ENCODE measurements at places on chromosomes 3 and 15.

GRCh38 chr3:144548346-144548745, 576.7 kb downstream of the DIPK2A start:
- DNase-seq = no peak

DNA sequence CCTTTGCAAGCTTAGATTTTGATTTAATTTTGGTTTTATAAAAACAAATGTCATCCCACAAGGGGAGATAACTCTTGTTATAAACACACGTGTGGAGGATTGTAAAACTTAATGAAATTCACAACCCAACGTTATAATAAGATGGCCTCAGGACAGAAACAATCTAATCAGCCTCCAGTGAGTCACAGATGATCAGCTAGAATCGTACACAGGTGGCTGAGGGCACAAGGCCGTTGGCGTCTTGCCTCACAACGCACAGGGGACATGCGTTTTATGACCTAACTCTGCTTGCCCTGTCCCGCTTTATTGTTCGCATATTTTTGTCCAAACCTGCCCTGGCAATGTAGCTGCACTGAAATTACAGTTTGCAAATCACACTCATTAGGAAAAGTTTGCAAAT, 121.9 kb upstream of the PDZRN3 start:
- DNase-seq = no peak

GRCh38 chr15:62572797-62573196, 407.7 kb upstream of the C2CD4B start:
- DNase-seq = no peak

GRCh38 chr15:74402873-74403587, 30.7 kb downstream of the SEMA7A start:
- no peak for DNase-seq

DNA sequence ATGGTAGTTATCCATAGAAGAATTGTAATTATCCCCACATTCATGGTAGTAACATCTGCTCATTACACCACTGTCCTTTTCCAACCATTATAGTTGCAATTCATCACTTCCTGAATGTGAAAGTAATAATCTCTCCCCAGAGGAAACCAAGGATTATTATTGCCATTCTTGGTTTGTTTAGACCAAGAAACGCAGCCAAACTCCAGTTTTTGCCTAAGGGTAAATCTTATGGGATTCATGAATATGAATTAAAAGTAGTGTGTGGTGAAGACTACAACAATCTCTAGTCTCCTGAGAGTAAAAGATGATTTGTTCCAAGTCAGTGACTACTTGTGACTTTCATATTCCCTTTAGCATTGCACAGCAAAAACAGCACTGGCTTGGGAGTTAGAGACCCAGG, 45.7 kb upstream of the ABI3BP start:
- no peak for DNase-seq

DNA sequence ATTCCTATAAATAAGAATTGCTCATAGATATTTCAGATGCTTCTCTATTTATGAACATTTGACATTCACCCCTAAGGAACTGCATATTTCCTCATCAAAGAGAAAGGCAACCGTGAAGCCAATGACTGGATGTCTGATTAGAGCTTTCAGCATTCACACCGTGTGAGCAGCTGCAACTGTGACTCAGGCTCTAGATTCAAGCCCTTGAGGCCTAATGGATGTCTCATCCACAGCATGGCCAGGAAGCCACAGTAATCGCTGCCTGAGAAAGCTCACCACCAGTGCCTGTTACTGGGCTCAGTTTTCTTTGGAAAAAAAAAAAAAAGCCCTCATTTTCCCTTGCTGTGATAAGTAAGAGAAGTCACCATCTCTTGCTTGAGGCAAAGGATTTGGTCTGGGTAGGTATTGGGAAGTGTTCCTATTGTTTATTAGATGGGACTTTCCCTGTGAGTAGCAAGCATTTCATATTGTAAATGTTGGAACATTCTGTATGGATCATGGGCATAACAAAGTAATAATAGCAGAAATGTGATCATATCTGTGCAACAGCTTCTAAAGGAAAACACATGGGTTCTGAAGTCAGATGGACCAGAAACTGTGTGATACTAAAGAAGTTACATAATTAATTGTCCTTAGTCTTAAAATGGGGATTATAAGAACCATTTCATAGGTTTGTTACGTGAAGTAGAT, 783.7 kb downstream of the AGBL1 start:
- DNase-seq = peak; percentile 60

DNA sequence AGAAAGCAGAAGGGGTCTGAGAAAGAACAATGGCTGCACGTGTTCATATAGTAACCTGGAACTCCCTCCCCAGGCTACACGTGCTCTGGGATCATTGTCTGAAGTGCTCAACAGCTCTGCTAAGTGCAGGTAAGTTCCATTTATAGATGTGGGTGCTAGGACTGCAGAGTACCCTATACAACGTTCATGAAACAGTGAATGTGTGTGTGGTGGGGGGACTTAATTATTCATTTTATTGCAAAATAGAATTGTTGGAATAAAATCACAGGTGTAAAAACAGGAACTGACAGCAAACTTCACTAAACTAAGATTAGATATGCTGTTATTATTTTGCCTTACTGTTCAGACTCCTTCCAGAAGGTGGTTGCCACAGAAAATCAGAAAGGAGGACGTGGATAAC, 68.5 kb downstream of the CCR4 start:
- DNase-seq = no peak
